ENCODE measurements at places on chromosomes 16 and 17. TPM values are rescaled to one million over a fixed set of nuclear protein-coding genes. Genes with fewer than 3 reads are reported as not detected.
A peak's percentile ranks its signal among the peaks of the same experiment; 100 is the strongest.

GRCh38 chr17:47990962-47991731 is 20.2 kb downstream of the CDK5RAP3 start:
- no peak overlapping the region for H3K4me3 ChIP-seq
- no peak for DNase-seq
- no peak overlapping the region for H3K27ac ChIP-seq
- H3K27me3 ChIP-seq = no peaks in the 10 kb centered on the region

- H3K27ac ChIP-seq = no peak overlapping the region
- no peak for DNase-seq
- H3K4me3 ChIP-seq = no peak overlapping the region
- no peaks in the 10 kb centered on the region for H3K27me3 ChIP-seq
- no peaks in the 10 kb centered on the region for H3K4me1 ChIP-seq
Observed at GRCh38 chr17:67970783-67971182, 25.5 kb downstream of the C17orf58 start.

DNA sequence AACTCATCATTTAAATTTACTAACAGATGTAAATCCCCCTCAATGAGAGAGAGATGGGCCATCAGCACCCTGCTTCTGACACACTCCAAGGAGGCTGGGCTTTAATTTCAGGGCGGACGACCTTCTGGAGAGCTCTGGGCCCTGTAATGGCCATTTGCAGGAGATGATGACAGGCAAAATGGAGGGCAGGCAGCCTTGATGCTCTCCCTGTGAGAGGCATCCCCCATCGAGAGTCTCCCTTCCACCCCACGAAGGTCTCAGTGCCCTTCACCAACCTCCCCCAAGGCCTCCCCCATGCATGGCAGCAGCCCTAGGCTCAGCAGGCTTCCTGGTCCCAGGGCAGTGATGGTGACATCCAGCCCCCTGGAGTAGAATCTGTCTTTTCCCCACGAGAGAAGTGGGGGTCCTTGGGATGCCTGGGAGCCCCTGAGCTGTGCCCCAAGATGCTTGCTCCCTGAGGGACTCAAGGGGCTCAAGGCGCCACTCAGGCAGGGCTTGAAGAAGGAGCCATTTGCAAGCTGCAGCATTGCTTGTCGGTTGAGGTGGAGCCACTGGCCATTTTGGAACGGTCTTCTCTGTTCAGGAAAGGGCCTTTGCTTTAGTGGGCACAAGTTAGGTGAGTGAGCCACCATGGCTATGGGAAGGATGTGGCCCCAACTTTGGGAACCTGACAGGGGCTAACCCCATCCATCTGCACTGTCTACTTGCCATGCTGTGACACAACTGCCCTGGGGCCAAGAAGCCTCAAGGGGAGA is 82.6 kb downstream of the C16orf78 start:
- no peak overlapping the region for H3K27ac ChIP-seq
- no peaks in the 10 kb centered on the region for H3K4me1 ChIP-seq
- no peaks in the 10 kb centered on the region for H3K36me3 ChIP-seq
- no peak for DNase-seq
- no peaks in the 10 kb centered on the region for H3K27me3 ChIP-seq
- H3K4me3 ChIP-seq = no peak overlapping the region

DNA sequence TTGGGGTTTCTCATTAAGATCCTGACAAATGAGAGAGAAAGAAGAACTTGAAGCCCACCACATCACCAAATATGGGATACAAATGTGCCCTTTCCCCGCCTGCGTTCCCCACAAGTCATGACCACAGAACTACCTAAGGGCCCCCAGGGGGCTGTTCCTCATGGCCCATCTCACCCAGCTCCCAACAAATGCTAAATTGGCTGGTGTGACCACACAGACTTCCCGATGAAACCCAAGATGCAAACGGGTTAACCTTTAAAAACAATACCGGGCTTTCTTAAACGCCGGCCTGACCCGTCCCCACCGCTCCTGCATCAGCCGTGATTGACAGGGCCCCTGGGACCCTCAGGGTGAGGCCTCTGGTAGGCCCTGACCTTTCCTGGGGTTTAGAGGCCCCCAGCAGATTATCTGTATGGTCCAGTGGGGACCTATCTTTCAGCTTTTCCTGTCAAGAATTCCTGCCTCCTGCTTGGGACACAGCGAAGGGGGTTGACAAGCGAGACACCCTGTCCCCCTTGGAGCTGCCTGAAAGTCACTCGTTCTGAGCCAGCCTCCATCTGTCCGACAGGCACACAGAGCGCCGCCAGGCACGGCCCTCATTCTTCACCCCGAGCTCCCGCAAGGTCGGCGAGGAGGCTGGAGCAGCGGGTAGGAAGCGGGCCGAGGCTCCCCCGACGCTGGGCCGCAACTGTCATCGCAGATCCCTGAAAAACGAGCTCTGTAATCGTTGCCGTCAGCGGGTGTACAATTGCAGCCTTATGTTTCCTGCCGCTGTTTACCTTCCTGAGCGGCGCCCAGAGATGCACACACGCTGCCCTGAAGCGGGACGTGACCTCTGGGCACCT is 300.1 kb downstream of the FOXL1 start:
- H3K4me1 ChIP-seq = peaks cover 14% of the 10 kb centered on the region
- DNase-seq = no peak
- no peak overlapping the region for H3K4me3 ChIP-seq
- no peaks in the 10 kb centered on the region for H3K36me3 ChIP-seq
- H3K27me3 ChIP-seq = no peaks in the 10 kb centered on the region

- no peaks in the 10 kb centered on the region for H3K27me3 ChIP-seq
- H3K4me1 ChIP-seq = peaks cover 17% of the 10 kb centered on the region
- peak within 1 kb of the TSS; percentile 88 for H3K27ac ChIP-seq
- DNase-seq = no peak
Observed at GRCh38 chr17:47693731-47694580, at the start of gene TBKBP1. Gene TBKBP1 (plus strand): TSS chr17:47694161. CDS start chr17:47696113, 1,952 bp downstream.

DNA sequence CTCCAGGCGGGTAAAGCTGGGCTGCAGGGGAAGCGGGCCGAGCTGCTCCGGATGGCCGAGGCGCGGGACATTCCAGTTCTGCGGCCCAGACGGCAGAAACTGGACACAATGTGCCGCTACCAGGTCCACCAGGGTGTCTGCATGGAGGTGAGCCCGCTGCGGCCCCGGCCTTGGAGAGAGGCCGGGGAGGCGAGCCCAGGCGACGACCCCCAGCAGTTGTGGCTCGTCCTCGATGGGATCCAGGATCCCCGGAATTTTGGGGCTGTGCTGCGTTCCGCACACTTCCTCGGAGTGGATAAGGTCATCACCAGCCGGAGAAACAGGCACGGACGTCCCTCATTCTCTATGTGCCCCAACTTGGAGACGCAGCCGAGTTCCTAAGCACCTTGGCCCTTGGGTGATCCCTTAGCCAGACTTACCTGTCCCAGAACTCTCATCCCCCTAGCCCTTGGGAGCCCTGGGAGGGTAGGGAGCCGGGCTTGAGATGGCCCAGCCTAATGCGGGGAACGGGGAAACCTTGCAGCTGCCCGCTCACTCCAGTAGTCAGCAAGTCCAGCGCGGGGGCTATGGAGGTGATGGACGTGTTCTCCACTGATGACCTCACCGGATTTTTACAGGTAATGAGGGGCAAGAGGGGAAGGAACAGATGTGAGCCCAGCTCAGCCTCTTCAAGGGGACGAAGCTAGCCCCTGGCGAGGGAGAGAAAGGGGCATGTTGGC is 806 bp downstream of the MRM1 start:
- no peaks in the 10 kb centered on the region for H3K27me3 ChIP-seq
- peak overlapping the region; percentile 79 for H3K4me3 ChIP-seq
- H3K36me3 ChIP-seq = no peaks in the 10 kb centered on the region
- peak overlapping the region; percentile 83 for H3K27ac ChIP-seq

DNA sequence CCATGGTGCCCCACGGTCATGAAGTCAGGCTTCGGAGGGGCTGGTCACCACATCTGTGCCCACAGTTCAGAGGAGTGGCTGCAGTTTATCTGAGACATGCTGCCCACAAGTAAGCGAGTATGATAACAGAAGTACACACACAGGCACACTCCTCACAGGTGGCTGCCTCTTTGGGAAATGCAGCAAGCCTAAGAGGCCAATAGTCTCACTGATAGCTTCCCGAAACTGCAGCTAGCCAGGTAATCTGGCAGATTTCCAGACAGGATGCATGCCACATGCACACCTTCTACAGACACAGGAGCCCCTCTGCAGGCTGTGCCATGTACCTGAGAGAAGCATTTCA is 12.6 kb upstream of the GFOD2 start:
- DNase-seq = no peak
- H3K4me3 ChIP-seq = no peak overlapping the region
- no peak overlapping the region for H3K27ac ChIP-seq
- no peaks in the 10 kb centered on the region for H3K4me1 ChIP-seq
- H3K27me3 ChIP-seq = no peaks in the 10 kb centered on the region

DNA sequence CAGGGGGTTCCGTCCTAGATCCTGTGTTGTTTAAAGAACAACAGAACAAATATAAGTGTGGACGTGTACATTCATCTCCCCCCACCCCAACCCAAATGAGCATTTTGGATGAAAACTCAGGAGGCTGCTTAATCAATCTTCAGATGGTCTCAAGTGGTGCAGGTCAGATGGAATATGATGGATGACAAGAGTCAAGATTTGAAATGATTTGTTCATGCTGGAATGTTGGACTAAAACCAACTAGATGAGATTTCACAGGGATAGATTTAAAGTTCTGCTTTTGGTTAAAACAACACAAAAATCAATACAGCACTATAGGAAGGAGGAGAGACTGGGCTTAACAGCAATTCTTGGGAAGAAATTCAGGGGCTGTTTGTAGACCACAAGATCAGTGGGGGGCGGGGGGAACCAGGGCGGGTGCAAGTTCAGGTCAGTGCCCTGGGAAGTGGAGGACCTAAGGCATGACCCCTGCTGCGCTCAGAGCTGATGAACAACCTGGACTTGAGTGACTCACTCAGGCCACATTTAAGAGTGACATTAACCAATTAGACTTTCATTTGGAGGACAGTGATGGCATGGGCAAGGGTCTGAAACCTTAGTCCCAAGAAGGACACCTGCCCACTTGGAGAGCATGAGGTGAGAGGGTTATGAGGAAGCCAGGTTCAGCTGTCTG is 15.1 kb downstream of the TTYH2 start:
- H3K36me3 ChIP-seq = no peaks in the 10 kb centered on the region
- H3K4me1 ChIP-seq = no peaks in the 10 kb centered on the region
- no peaks in the 10 kb centered on the region for H3K27me3 ChIP-seq
- H3K27ac ChIP-seq = no peak overlapping the region
- DNase-seq = no peak
- no peak overlapping the region for H3K4me3 ChIP-seq

GRCh38 chr16:85003076-85003475 is 8.3 kb downstream of the ZDHHC7 start:
- no peak for DNase-seq
- peaks cover 62% of the 10 kb centered on the region for H3K4me1 ChIP-seq
- no peaks in the 10 kb centered on the region for H3K36me3 ChIP-seq
- no peak overlapping the region for H3K4me3 ChIP-seq

GRCh38 chr17:60579090-60579489 is 20.9 kb upstream of the PPM1D start:
- no peaks in the 10 kb centered on the region for H3K27me3 ChIP-seq
- no peak overlapping the region for H3K27ac ChIP-seq
- no peak for DNase-seq
- H3K4me1 ChIP-seq = no peaks in the 10 kb centered on the region
- no peaks in the 10 kb centered on the region for H3K36me3 ChIP-seq
- H3K4me3 ChIP-seq = no peak overlapping the region

DNA sequence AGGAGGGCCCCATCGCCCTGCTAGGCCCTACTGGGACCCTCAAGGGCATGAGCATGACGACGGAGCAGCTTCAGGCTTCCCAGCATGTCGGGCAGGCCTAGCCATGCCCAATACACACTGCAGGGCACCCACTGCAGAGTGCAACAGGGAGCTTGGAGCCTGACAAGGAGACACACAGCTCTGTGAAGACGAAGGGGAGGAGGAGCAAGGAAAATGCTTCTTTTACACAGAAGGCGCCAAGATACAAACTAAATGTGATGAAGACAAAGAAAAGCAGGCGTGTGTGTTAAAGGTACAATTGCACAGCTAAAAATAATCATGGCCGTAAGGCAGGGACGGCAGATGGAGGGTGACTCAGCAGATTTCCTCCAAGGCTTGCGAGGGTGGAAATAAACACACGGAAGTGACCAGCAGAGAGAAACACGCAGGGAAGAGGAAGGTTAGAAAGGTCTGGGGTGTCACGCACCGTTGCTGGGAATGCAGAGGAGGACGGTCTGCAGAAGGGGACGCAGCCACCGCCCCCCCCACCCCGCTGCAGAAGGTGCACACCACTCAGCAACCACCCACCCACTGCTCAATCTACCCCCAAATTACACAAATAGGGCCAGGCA is 108.5 kb downstream of the ZNF778 start:
- no peaks in the 10 kb centered on the region for H3K36me3 ChIP-seq
- peak overlapping the region; percentile 33 for H3K27ac ChIP-seq
- no peak for DNase-seq
- H3K27me3 ChIP-seq = no peaks in the 10 kb centered on the region
- peaks cover 40% of the 10 kb centered on the region for H3K4me1 ChIP-seq
- H3K4me3 ChIP-seq = peak overlapping the region; percentile 43

- no peaks in the 10 kb centered on the region for H3K4me1 ChIP-seq
- no peaks in the 10 kb centered on the region for H3K27me3 ChIP-seq
- no peak for DNase-seq
- H3K4me3 ChIP-seq = no peak overlapping the region
- H3K27ac ChIP-seq = no peak overlapping the region
Observed at GRCh38 chr17:14748036-14748710, 447.3 kb downstream of the HS3ST3B1 start.

GRCh38 chr16:30458561-30459394 is 13.1 kb upstream of the SEPHS2 start:
- H3K36me3 ChIP-seq = no peaks in the 10 kb centered on the region
- H3K4me1 ChIP-seq = no peaks in the 10 kb centered on the region
- no peaks in the 10 kb centered on the region for H3K27me3 ChIP-seq
- H3K4me3 ChIP-seq = no peak overlapping the region

- H3K27ac ChIP-seq = no peak overlapping the region
- H3K4me3 ChIP-seq = no peak overlapping the region
- DNase-seq = no peak
Observed at GRCh38 chr17:4316648-4317047, 49.8 kb downstream of the UBE2G1 start.

- no peaks in the 10 kb centered on the region for H3K4me1 ChIP-seq
- no peak overlapping the region for H3K27ac ChIP-seq
- no peaks in the 10 kb centered on the region for H3K27me3 ChIP-seq
- no peak for DNase-seq
Observed at GRCh38 chr17:83118071-83118841, 38.8 kb downstream of the METRNL start.

DNA sequence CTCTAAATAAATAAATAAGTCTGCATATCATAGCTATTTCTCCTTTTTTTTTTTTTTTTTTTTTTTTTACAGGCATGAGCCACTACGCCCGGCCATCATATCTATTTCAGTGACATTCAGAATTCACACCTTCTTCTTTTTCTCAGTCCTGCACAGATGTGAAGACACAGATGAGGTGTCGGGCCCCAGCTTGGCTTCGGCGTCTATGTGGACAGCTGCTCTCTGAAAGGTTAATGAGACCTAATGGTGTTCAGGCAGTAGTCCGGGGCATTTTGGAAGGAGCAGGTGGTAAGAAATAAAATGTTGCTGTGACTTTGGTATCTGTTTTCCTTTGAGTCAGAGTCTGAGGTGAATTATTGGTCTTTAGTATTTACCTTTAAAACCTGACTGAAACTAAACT is 23.6 kb downstream of the TANGO6 start:
- H3K27me3 ChIP-seq = no peaks in the 10 kb centered on the region
- H3K36me3 ChIP-seq = peaks cover 6% of the 10 kb centered on the region
- H3K27ac ChIP-seq = no peak overlapping the region
- no peak overlapping the region for H3K4me3 ChIP-seq
- H3K4me1 ChIP-seq = no peaks in the 10 kb centered on the region
- DNase-seq = no peak

HEXIM2 gene
- total RNA-seq = not detected

CTRB2 gene
- 12.5 TPM for total RNA-seq

CMTM2 gene
- total RNA-seq = not detected

CUEDC1 gene
- total RNA-seq = 32.7 TPM

SLC12A3 gene
- not detected for total RNA-seq

RNFT1 gene
- 16.6 TPM for total RNA-seq

IRF8 gene
- total RNA-seq = 28.8 TPM
